Activated T-cell treated with anti-CD3 and anti-CD28 coated beads, Interleukin-2, amount 50 U/mL, for 72 hours (primary cell): ENCODE measurements at places on chromosomes 2 and 18.
A peak's percentile ranks its signal among the peaks of the same experiment; 100 is the strongest.

- DNase-seq, result no peak
Observed at GRCh38 chr2:160249876-160250275, 49.8 kb upstream of the ITGB6 start.

DNA sequence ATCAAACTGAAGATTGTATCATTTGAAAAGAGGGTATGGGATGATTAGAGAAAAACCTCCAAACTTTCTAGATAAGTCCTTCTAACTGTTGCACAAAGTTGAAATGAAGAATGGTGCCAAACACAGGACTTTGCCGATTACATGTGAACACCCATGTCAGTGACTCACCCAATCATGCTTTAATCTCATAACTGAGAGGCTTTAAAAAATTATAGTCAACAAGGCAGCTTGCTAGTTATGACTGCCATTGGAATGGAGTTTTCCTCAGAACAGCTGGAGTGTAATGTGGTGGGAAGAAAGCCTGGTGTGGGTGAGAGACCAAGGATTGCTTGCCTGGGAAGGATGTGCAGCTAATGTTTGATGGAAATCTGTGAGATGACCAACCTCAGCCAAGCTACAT lies 98.2 kb upstream of the ALPP start:
- DNase-seq, result no peak

- no peak for DNase-seq
Observed at GRCh38 chr2:23480957-23481797, 96.2 kb downstream of the KLHL29 start.

DNA sequence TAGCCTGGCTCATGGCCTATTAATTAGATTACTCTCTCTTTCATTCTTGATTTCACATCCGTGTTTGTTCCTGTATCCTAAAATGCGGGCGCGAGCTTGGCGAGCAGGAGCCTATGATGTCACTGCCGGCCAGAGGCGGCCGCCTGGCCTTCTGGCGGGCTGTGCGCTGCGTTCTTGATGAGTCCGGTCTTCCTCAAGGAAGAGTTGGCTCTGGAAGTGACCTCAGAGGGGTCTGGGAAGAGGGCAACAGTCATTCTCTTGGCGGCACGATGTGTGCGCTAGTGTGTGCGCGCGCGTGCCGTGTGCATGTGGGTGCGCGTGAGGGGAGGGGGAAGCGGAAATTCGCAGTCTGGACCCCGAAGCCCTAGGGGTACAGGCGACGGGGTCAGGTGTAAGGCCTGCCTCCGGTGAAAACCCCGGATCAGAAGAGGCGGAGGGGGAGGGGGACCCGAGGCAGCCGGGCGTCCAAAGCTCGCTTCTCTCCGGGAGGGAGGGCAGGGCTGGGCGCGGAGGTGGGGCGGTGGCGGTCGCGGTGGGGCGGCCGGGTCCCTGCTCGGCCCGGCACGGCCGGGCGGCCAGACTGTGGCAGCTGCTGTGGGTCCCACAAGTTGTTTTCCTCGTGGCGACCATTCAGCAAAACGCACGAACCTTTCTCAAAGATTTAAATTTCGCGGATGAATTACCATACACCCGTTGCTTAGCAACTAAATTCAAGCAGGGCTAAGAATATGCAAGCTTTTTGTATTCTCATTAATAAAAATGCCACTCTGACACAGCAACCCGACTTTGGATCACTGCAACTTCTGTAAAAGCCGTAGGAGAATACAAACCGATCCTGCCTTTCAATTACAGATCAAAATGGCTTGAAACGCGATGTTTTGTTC lies 8.4 kb downstream of the POU3F3 start:
- no peak for DNase-seq

DNA sequence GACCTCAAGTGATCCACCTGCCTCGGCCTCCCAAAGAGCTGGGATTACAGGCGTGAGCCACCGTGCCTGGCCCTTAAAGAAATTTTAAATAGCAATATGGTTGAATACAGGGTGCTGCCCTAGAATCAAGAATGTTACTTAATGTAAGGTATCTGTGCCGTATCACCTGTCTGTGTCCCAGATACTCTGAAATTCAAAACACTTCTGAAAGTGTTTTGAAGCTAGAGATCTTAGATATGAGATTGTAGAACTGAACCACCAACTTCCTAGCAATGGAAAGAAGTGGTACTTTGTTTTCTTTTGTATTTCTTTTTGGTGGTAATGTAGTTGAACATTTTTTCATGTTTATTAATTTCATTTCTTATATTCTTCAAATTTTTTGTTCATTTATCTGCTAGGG lies 13.0 kb downstream of the PTPN4 start:
- DNase-seq, result no peak

DNA sequence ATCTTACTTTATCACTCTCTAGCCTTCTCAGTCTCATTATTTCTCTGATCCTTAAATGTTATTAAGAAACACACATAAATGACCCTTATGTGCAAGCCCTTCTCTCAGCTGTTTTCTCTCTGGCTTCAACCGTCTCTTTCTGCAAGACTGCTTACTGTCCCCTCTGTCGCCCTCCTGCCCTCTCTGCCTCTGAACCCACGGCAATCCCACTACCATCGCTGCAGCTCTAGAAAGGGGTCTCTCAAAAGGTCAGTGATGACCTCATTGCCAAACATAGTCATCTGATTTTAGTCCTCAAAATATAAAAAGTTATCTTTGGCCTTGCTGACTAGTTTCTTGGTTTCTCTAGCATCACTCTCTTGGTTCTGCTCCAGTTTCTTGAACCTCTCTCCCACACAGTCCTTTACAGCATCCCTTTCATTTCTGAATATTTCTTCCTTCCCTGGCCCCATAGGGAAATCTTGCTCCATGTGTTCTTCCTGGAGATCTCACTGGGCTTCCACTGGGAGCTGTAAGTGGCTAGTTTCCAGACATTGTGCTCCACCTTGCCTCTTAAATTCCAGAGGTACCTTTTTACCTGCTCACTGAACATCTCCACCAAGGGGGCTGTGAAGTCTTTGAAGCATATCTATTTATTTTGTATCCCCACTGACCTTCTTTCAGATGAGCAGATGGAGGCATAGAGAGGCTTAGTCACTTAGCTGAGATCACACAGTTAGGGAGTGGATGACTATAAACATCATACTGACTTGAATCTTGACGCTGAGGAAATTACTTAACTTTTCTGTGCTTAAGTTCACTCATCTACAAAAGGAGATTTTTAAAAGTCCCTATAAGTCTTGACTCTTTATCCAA lies 96.2 kb downstream of the PDE1A start:
- DNase-seq, result no peak

DNA sequence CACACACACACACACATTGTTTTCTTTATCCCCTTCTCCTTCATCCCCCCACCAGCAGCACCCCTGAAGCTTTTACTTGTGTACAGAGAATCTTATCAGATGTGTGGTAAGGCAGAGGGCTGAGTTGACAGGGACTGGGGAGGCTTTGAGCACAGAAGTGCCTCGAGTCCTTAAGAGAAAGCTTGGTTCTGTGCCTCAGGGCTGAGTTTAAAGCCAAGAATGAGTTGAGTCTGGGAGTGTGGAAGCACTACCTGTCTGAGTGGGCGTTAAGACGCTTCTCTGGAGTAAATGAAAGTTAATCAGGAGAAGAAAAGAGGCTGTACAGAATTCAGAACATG lies 2.7 kb downstream of the ID2 start:
- peak; percentile 73 for DNase-seq

DNA sequence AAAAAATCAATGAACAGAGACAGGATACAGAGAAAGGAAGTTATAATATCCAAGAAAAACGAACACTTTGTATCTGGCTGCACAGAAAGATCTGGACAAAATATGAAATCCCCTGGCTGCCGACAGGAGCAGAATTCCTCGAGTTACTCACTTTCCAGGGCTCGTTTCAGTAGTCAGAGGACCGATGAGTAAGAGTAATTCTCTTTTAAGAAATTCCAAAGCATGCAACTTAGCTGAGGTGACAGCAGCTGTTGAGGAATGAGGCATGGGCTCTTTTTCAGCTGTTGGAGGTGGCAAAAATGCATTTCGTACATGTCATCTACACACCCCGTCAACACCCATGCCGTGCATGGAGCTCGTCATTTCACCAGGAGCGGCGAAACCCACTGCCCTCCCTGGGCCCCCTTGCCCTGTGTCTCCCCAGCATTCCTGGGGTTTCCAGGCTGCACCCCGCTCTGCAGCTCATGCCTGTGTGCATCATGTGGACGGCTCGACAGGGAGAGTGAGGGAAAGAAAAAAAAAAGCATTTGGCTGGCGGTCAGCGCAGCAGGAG lies 210.8 kb upstream of the SMIM21 start:
- no peak for DNase-seq

GRCh38 chr18:78521744-78522143 lies 457.9 kb upstream of the SALL3 start:
- no peak for DNase-seq

- no peak for DNase-seq
Observed at GRCh38 chr2:54867457-54867856, 144.0 kb downstream of the EML6 start.

DNA sequence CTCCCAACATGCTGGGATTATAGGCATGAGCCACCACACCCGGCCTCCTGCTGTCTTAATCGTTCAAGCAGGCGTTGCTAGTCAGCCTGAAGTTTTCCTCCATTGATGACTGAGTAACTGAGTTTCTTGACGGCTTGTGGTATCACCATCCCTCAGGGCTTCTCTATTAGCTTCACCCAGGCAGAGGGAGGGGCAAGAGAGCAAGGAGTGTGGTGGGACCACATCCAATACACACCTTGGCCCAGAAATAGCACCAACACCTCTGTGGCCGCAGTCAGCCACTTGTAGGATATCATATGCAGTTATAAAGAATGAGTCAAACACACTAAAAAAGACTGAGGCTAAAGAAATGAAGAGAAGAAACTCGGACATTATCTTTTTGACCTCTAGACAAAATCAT lies 1009.4 kb upstream of the CELF4 start:
- DNase-seq, result no peak

DNA sequence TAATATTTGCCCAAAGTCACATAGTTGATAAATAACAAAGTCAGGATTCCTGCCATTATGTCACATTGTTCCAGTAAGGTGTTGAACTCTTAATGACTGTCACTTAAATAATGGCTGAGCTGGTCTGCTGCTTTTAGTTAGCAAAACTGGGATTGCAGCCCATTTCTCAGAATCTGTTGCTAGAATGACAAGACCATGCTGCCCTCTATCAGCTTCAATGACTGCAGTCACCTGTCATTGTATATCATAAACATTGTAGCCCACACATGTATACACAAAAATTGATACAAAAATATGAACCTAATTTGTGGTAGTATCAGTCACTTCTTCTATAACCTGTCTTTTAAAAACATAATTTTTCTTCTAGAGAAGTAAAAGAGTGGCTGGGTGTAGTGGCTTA lies 121.1 kb downstream of the FAM161A start:
- no peak for DNase-seq

- DNase-seq, result no peak
Observed at GRCh38 chr2:316381-316780, 28.5 kb upstream of the ALKAL2 start.

GRCh38 chr2:98479959-98480524 lies 35.4 kb downstream of the INPP4A start:
- peak; percentile 57 for DNase-seq

GRCh38 chr2:203740871-203741281 lies 34.4 kb downstream of the CD28 start:
- peak; percentile 55 for DNase-seq

GRCh38 chr18:12491611-12492435 lies 84.1 kb downstream of the PRELID3A start:
- no peak for DNase-seq

DNA sequence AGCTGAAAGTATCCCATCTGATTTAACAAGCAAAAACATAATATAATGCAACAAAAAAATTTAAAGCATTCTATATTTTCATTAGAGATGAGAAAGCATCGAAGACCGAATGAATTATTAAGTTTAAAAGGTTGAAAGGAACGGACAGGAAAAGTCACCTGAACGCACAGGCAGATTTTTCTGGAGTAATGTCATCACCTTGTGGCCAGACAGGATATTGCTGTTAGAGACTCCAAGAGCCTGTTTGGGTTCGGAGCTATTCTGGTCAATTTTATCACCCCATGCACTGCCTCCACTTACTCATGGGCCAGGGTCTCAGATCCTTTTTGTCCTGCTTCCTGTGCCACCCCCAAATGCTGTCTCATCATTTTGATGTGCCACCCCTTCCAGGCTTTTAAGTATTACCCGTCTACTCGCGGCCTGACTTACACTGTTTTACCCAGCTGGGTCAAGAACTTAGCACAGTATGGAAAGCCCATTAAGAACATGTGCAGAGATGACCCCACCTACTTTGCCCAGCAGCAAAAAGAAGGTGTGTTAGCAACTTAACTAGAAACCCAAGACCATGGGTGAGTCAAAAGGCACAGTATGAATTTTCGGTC lies 27.3 kb downstream of the GKN2 start:
- peak; percentile 59 for DNase-seq

DNA sequence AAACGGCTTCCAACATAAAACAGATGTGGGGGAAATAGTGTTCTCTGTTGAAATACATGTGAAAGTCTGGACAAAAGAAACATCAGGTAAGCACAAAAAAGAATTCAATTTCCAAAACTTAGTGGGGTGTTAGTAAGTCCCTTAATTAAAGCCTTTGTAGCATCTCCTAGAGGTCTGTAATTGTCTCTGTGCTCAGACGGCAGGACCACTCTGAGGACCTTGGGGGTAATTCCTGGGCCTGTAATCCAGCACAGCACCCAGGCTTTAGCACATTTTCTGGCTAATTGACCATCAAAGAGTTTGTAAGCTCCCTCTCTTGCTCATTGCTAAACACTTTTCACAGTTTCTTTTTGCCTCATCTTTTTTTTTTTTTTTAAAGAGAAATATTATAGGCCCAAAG lies 80.3 kb downstream of the FARSB start:
- no peak for DNase-seq

GRCh38 chr2:18545384-18545783 lies 15.1 kb downstream of the RDH14 start:
- DNase-seq, result peak; percentile 18

DNA sequence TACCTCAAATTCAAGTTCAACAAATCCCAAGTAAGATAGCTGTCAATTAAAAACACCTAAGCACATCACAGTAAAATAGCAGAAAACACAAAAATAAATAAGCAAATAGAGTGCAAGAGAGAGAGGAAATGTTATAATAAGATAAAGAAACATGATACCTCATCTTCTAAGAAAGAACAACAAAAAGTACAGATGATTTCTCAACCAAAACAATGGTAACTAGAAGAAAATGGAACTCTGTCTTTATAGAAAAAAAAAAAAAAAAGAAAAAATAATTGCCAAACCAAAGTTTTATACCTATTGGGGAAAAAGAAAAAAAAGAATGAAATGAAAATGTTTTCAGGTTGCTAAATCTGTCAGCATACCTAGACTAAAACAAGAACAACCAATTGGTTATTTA lies 1253.5 kb upstream of the CDH2 start:
- no peak for DNase-seq
